ENCODE measurements at places on chromosomes 16 and 17.

GRCh38 chr17:19370493-19370960, 7.8 kb upstream of the MAPK7 start:
- DNase-seq, result no peak

- DNase-seq, result no peak
Observed at GRCh38 chr16:2814551-2815298, 2.3 kb upstream of the PRSS21 start.

- no peak for DNase-seq
Observed at GRCh38 chr17:50986989-50987660, 121.0 kb upstream of the TOB1 start.

GRCh38 chr16:89084411-89084810, 9.2 kb upstream of the ACSF3 start:
- no peak for DNase-seq

DNA sequence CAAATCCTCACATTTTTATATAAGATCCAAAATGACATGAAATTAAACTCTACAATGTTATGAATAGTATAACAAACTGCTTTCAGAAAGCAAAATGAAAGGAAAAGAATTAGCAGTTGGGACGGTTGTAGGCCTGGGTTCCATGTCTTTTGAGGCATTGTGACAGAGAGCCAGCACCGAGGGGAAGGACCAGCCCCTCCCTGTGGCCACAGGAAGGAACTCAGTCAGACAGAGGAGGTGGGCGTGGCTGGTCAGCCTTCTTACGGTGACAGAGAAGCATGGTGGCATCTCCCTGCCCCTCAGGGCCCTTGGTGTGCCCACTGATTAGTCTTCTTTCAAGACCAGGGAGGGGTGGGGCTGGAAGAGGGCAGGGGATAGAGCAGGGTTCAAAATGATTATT, 5.7 kb downstream of the ZNF319 start:
- no peak for DNase-seq

GRCh38 chr17:70153210-70153609, 16.1 kb upstream of the KCNJ2 start:
- no peak for DNase-seq

GRCh38 chr17:61806936-61807335, 56.4 kb downstream of the BRIP1 start:
- no peak for DNase-seq

- DNase-seq, result no peak
Observed at GRCh38 chr16:22694887-22695382, 119.0 kb upstream of the HS3ST2 start.

GRCh38 chr17:45861165-45861564, 16.5 kb downstream of the SPPL2C start:
- DNase-seq, result no peak

DNA sequence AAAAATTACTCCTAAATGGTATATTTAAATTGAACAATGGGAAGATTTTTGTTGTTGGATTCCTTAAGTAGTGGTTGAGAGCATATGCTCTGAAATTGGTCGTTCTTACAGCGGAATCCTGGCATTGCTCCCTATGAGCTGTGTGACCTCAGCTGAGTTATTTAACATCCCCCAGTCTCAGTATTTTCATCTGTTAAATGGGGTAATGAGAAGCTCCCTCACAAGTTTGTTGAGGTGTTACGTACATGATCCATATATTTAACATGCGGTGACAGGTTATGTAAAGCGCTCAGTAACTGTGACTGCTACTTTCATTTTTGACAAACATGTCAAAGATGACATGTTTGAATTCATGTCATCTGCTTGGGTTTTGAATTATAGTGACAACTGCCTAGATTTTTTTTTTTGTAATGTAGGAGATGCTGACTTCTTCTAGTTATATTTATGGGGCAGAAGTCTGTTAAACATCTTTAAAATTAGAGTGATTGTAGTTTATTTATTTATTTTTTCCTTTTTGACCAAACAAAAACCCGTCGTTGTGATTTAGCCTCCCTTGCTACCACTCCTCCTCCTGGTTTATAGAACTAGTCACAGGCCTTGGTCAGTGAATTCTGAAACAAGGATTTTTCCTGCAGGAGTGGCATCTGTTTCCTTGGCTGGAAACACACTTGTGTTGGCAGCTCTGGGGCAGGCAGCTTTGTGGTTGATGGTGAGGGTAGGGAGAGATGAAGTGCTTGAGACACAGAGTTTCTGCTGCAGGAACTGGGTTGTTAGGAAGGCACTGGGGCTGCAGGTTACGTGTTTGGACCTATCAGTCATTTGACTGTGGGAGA, 268.8 kb downstream of the SNX29 start:
- no peak for DNase-seq

- DNase-seq, result no peak
Observed at GRCh38 chr16:239948-240277, 5.3 kb downstream of the FAM234A start.

DNA sequence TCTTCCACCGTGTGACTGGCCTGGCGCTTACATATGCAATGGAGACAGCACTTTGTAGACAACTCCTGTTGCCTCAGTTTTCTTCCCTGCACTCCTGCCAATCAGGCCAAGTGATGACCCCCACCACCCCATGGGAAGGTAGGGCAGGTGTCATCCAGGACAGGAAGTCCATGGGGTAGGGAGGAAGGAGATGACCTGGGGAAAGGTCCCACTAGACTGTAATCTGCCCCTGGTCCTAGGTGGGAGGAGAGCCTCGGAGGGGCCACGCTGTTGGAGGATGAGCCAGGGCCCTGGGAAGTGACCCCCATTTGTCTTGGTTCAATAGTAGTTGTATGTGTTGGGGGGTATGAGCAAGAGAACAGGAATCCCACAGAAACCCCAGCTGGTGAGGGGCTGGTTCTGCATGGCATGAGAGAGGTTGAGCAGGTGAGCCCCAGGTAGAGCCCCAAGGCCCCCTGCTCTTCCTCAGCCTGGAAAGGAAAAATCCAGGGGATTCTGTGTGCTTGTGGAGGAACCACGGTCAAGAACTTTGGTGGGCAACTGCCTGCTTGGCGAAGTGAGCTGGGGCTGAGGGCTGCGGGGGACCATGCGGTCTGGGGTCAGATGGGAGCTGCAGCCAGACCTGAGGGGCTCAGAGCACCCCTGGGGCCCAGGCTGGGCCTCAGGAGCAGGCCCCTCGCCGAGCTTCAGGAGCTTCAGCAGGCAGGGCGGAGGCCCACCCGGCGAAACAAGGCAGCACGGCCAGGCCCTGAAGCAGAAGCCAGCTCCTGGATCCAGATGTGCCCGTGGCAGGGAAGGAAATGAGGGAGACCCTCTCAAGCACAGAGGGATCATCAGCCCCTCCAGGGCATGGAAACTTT, 50.7 kb downstream of the NT5M start:
- DNase-seq, result no peak

- DNase-seq, result no peak
Observed at GRCh38 chr16:84464116-84464515, 40.3 kb downstream of the MEAK7 start.

GRCh38 chr17:66098040-66098439, 93.9 kb downstream of the CEP112 start:
- DNase-seq, result no peak

GRCh38 chr17:17499402-17500145, 3.4 kb upstream of the RASD1 start:
- no peak for DNase-seq

GRCh38 chr17:82849076-82849945, 9.5 kb upstream of the ZNF750 start:
- DNase-seq, result no peak

DNA sequence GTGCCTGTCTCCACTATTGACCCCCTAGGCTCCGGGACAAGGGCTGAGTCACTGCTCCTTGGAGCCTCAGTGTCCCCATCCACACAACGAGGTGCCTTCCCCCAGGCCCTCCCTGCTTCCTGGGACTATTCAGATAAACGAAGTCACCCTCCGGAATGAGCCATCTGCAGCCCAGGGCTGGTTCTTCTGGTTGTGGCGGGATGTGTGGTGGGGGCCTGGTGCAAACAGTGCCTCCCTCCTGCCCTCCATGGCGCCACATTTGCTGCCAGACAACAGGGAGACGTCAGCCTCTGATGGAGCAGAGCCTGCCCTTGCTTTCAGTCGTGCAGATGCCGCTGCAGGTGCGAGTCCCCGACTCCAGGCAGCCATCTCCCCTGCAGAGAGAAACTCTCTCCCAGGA, 5.1 kb upstream of the KRT16 start:
- no peak for DNase-seq

- no peak for DNase-seq
Observed at GRCh38 chr16:68388124-68388523, 60.2 kb downstream of the SMPD3 start.

DNA sequence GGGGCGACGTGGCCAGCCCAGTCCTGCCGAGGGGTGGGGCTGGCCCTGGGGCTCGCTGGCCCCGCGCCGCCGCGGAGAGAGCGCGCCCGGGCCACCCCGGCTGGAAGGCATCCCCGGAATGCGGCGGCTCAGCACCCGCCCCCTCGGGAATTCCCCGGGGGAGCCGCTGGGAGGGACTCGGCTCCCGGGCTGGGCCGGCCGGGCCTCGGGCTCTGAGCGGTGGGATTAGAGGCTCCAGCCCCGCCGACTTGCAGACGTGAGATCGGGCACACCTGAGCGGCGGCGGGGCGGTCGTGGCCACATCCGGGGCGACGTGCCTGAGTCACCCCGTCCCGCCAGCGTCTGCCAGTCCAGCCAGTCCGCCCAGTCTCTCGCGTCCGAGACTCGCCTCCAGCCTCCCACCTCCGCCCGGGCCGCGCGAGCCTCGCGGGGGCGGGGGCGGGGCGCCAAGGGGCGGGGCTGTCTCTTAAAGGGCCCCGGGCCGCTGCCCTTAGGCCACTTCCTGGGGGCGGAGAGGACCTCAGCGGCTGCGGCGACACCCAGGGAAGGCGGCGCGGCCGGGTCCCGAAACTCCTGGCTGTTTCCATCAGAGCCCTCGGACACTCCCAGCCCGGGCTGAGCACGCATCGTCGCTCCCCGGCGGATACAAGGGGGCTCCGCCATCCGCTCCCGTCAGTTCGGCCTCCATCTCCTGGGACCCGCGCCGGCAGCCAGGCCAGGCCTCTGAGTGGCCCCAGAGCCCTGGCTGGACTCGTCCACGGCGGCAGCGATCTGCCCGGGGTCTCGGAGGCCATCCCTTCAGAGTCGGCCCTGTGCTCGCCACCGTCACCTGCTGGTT, at the start of gene KCTD11:
KCTD11 (plus strand) TSS at position 498 of the 838 bp plus-strand sequence.
- peak; percentile 69 for DNase-seq

DNA sequence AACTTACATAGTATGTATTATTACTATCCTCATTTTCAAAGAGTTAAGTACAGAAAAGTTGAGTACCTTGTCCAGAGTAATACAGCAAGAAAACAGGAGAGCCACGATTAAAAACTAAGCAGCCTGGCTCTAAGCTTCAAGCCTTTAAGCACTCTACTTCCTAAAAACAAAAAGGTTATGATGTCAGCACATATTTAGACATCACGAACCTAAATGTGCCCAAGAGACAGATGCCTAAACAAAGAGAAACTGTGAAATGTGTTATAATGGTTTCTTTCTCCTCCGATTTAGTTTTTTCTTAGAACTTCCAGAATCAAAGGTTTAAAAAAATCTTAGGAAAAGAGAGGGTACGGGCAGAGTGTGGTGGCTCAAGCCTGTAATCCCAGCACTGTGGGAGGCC, 151.0 kb downstream of the VPS53 start:
- DNase-seq, result no peak

GRCh38 chr16:63769211-63769610, 1352.7 kb downstream of the CDH11 start:
- no peak for DNase-seq

All from stimulated activated CD8-positive, alpha-beta memory T cell treated with anti-CD3 and anti-CD28 coated beads, Interleukin-4, amount 100 ng/mL, for 24 hours (primary cell).